ENCODE measurements at places on chromosomes 7 and 10.

GRCh38 chr7:144023171-144023827 is 23.2 kb downstream of the OR6B1 start:
- no peak for DNase-seq

DNA sequence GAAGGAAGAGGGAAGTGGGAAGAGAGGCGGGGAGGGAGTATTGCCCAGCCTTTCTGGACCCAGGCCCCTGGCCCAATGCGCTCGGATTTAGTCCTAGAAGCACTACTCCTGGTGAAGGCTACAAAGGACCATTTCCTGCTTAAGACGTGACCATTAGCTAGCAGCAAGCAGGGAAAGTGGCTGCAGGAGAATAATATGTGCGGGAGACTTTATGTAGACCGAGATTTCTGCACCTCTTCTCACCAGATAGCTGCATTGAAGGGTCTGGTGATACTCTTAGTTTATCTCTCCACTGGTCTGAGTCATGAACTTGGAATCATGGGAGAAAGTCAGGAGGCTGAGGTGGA is 3.1 kb downstream of the VAX1 start:
- DNase-seq: no peak

DNA sequence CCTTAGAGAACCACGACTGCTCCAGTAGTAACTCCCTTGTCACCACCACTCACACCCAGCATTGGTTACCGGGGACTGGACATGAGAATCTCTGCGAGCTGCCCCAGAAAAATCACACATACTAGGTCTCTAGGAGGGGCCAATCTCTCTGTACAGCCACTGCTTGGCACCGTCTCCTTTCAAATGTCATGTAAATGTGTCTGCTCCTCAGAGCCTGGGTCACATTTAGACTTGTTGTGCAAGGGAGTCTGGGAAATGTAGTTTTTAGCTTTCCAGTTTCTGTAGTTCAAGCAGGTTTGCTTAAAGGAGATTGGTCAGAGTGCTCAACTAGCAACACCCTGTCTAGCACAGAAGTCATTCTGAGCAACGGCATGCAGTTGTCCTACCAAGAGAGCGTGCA is 60.0 kb downstream of the CHN2 start:
- DNase-seq: no peak

DNA sequence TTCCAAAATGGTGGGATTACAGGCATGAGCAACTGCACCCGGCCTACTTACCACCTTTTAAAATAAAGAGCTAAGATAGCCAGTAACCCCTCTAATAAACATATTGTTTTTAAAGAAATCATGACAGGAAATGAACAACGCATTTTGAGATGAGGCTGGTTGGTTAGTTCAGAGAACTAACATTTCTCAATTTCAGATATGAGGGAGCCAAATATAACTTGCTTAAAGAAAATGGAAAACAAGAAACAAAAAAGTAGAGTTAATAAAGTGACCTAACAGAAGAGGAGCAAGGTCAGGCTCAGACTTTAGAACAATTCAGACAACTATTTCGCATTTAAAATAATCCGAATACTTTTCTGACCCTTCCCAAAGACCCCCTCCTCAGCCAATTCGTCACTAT is 254.9 kb upstream of the PHF14 start:
- no peak for DNase-seq

DNA sequence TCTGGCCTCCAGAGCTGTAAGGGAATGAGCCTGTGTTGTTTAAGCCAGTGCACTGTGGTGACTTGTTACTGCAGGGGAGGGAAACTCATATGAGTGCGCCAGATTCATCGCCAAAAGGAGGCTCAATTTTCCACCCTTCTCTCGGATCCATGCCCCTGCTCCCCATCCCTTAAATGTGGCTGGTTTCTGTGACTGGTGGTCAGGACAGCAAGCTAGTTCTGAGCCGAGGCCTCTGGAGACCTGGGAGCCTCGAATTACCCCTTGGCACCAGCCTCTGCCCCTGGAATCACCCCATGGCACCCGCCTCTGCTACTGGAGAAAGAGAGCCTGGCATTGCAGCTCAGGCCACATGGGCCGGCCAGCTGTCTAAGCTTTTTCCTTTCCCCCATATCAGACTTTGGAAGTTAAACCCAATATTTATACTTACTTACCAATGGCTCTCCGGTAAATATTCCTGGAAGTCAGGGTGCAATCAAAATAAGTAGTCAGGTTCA is 39.9 kb upstream of the RBM33 start:
- DNase-seq: no peak

DNA sequence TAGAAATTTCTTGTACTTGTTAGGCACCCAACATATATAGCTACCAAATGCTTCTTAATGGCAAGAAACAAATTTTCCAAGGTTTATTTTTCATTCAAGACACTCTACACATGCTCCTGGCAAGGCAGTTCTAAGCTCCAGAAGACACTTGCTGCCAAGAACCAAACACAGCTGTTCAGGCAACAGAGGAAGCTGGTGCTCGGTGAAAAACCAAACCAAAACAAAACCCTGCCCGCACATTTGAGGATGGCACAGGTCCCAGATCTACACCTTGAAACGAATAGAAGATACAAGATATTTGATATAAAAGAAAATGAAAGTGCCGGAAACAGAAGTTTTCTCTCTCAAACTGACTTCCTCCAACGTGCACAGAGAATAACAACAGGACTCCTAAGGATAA is 4.9 kb upstream of the DNTT start:
- no peak for DNase-seq

- DNase-seq: no peak
These were observed 62.8 kb downstream of the ZEB1 start for GRCh38 chr10:31381766-31382316.

GRCh38 chr7:110386006-110386405 is 704.9 kb upstream of the LRRN3 start:
- DNase-seq: no peak

- no peak for DNase-seq
These were observed 852.4 kb downstream of the SORCS1 start for GRCh38 chr10:106312087-106312486.

DNA sequence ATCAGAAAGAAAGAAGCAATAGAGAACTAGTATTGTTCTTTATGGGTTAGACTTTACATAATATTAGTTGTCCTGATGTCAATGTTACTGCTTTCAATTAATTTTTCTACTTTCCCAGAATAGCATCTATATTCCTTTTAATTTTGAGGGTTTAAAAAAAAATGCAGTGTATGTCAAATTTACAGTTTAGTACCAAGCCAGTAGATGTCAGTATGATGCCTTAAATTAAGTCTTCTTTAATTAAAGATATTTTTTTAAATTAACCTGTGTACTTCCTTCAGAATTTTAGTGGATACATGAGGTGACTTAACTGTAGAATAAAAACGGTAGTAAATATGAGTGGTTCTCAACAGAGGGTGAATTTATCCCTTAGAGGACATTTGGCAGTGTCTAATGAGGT is 35.2 kb upstream of the STOX1 start:
- DNase-seq: no peak

- DNase-seq: no peak
These were observed 36.7 kb downstream of the WAC start for GRCh38 chr10:28569506-28570159.

DNA sequence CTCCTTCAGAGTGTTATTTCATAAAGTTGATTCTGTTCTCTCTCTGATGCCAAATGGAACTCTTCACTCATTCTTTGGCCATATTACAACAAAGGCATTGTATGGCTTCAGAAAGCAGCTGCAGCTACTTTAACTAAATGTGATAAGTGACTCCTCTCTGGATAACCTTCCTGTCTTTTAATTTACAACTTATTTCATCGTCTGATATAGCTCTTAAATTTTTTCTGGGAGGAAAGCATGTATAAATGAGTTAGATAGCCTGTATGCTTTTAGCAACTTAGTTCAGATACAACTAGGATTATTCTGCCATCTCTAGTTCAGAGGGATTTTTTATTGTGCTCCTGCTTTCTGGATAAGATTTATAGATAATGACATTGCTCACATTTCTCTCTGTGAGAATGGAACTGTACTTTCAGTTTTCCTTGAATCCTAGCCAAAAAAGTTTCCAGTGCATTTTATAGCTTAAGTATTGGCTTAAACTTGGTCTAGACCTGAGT is 57.5 kb downstream of the KLHDC10 start:
- no peak for DNase-seq
